Esophagus muscularis mucosa (tissue), 4 donors: ENCODE measurements at places on chromosomes 6 and 20. TPM values are rescaled to one million over a fixed set of nuclear protein-coding genes. Genes with fewer than 3 reads are reported as not detected.

DNA sequence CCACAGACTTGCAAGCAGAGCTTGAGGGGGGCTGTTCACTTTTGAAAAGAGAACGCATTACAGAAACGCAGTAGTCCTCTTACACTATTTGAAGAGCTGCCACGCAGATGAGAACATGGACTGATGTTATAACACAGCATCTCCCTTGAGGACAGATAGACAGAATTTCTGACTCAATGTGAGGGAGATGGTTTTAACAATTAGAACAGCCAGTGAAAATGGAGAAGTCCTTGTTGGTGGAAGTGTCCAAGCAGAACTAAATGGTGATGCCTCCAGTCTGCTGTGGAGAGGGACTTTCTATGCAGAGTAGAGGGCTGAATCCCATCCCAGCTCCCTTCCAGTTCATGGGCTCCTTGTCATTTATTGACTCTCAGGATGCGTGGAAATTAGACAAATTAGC, 100.0 kb downstream of the RREB1 start:
- no peak for DNase-seq

DNA sequence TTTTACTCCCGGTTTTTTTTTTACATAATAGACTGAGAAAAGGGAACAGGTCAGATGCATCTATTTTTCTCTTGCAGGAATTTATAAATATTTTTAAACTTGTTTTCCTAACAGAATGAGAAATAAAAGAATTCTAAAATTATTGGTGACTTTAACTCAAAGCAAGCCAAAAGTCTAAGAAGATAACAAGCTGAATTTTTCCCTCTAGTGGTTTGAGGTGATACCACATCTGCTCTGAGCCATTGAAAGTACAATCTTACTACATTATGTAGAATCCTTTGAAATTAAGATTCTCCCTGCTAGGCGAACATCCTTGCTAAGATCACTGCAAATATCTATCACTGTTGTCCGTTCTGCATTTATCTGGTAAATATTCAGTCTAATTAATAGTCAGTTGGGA, 10.7 kb upstream of the STMND1 start:
- DNase-seq = no peak

DNA sequence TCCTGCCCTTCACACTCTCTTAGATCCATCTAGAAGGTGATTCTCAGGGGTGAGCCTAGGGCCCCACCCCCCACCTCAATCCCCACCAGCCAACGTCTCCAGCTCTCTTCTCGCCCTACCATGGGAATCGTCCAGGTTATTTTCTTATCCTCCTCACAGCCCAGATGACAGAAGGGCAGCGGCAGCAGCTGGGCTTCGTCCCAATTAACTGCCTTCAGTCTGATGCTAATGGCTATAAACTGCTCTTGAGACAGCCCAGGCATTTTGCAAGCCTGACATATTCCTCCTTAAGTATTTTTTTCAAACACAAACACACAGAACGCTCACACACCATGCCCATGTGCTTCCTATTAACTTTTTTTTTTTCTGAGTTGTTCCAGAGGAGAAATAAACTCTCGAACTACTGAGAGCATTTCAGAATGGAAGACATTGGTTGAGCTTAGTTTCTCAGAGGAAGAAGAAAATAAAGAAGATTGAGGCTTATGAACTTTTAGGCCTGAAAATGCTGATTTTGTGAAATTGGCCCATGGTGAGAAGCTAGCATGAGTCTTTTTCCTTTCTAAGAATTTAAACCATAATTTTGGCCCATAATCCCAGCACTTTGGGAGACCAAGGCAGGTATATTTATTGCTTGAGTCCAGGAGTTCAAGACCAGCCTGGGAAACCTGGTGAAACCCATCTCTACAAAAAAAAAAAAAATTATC, 124.6 kb downstream of the EYA2 start:
- DNase-seq = no peak

HRH3 gene
- not detected for total RNA-seq

- no peak for DNase-seq
Measured at GRCh38 chr6:109051301-109052017, 43.2 kb downstream of the SESN1 start.

DNA sequence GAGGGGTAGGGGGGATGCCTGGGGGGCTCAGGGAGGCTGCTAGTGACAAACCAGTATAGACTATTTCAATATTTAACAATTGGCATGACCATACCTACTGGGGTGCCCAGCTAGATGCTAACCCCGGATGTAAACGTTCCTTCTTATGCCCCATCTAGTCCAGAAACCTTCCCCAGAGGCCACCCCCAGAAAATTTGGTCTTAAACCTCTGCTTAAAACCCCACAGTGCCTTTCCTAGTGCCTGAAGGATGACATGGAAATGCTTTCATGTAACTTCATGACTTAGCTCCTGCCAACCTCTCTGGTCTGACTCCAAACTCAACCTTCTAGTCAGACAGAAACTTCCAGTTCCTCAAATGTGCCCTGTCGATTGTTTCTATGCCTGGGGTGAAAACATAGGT, 52.0 kb downstream of the JPH2 start:
- no peak for DNase-seq

GRCh38 chr6:108476847-108477430, 83.8 kb upstream of the FOXO3 start:
- DNase-seq = no peak

GRCh38 chr6:27667657-27668441, 194.9 kb upstream of the ZNF184 start:
- no peak for DNase-seq

DNA sequence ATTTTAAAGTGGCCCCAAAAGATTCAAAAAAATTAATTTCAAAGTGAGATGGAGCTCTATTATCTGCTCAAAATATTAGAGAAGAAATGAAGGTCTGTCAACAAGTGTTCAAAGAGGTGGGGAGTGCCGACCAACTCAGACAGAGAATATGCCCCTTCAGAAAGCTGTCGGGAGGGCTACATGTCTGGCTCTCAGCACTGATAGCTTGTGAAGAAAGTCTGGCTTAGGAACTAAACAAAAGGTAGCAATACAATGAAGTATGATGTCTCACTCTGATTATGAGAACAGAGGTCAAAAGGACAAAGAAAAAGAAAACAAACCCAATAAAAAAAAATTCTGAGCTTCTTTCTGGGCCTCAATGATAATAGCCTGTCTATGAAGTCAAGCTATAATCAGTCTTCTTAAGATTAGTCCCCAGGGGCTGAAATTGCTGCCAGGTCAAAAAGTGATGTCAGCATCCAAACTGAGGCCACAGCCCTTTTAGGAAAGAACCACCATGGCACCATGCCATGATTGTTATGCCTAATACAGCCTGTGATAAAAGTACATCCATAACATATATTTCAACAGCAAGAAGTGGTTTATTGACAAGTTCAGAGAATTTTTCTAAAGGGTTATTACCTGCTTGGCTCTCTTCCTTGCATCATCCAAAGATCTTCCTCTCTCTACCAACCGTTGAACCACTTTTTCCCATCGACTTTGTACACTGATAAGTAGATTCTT, 150.9 kb downstream of the DST start:
- DNase-seq = no peak

- no peak for DNase-seq
Measured at GRCh38 chr6:77466055-77466450, 2.8 kb upstream of the HTR1B start.

DNA sequence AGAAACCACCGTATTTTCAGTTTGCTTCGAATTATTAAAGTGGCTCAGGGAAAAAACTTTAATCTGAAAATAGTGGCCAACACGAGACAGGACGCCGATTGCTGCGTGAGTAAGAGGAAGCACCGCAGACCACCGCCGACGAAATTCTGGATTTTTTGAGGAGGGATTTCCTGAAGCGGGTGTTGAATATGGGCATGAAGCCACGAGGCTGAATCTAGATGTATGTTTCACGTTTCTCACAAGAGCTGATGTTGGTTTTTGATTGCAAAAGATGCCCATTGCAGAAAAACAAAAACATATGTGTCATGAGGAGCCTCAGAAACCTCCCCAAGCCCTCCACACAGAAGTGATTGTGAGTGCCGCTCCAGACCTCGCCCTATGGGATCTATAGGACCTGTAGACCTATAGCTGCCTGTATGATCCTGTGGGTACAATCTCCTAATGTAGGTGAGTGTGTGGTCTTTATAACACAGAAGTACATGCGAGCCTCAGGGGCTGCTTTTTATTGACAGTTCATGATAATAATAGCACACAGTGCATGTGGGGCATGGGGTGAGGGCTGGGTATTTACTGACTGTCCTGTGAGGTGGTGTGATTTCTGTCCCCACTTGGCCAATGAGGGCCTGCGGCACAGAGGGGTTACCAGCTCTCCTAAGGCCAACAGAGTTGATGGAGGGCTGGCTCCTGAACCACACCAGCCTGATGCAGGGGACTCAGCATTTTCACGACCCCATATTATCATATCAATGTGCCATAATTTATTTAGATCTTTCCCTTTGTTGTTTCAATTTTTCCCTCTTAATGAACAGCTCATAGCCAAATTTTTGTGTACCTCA, 243.9 kb downstream of the DLL1 start:
- DNase-seq = no peak

PTK6 gene
- 0.17 TPM for total RNA-seq

CRISP3 gene
- not detected for total RNA-seq

DNA sequence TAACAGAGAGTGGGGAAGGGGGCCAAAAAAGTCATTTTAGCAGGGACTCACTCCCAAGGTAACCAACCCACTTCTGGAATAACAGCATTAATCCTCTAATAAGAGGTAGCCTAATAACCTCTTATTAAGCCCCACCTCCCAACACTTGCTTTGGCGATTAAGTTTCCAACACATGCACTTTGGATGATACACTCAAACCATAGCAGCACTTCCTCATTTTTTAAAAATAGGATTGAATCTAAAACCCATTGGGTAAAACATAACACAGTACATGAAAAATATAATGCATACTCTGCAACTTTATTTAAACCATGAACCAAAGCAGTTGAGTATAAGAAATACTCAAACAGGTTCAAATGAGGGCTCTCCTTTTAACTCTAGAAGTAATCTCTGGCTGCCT, 318.3 kb downstream of the HACE1 start:
- no peak for DNase-seq

- no peak for DNase-seq
Measured at GRCh38 chr20:19588241-19588640, 169.8 kb upstream of the RIN2 start.
